ENCODE measurements at places on chromosomes 1 and 21.

GRCh38 chr1:63691701-63692425 lies 82.0 kb upstream of the ROR1 start:
- DNase-seq, result peak; percentile 94

- no peak for DNase-seq
Measured at GRCh38 chr1:168717906-168718891, 10.8 kb downstream of the DPT start.

- no peak for DNase-seq
Measured at GRCh38 chr1:192566657-192567056, 8.9 kb upstream of the RGS1 start.

DNA sequence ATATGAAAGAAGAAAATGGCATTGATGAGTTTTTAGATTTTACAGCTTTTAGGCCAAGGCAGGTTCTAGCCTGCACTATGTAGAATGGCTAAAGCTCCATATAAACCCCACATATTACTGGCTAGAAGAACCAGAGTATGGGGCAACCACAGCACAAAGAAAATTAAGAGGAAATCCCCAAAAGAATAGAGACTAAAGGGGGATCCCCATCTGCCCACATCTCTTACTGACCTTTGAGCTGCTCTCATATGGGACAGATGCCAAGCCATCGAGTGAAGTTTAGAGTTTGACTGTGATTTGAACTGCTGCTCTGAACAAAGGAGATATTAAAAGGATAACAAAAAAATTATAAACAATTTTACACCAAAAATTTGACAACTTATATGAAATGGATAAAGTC lies 102.2 kb upstream of the HAO2 start:
- DNase-seq, result no peak

GRCh38 chr21:35578347-35578782 lies 482.0 kb downstream of the SETD4 start:
- peak; percentile 70 for DNase-seq

- DNase-seq, result no peak
Measured at GRCh38 chr21:46328151-46328550, 4.2 kb downstream of the PCNT start.

- DNase-seq, result no peak
Measured at GRCh38 chr1:60898413-60898812, 183.9 kb upstream of the NFIA start.

- DNase-seq, result no peak
Measured at GRCh38 chr1:30405081-30405480, 318.3 kb downstream of the MATN1 start.

DNA sequence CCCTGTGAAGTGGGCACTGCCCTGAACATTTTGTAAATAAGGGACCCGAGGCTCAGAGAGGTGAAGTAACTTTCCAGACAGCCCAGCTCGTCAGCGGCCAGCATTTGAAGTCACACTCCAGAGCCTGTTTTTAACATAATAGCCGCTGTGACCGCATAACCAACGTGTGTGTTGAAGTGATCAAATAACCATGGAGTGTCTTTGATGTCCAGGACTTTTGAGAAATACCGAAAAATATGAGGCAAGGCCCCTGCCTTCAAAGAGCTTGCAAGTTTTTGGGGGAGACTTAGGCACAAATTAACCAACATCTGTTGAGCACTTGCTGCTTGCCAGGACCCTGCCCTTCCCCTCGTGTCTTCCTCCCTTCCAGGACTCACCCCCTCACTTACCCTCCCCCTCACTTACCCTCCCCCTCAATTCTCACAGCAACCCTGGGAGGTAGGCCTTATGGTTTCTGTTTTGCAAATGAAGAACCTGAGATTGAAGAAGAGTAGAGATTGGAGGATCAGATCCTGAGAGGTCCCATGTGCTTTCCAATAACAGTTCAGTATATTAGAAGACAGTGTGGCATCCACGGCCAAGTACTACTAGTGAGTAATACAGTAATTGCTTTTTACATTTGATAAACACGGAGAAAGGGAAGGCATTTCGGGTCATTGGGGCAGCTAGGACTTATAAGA lies 1.3 kb upstream of the SLC16A1 start:
- DNase-seq, result peak; percentile 88

DNA sequence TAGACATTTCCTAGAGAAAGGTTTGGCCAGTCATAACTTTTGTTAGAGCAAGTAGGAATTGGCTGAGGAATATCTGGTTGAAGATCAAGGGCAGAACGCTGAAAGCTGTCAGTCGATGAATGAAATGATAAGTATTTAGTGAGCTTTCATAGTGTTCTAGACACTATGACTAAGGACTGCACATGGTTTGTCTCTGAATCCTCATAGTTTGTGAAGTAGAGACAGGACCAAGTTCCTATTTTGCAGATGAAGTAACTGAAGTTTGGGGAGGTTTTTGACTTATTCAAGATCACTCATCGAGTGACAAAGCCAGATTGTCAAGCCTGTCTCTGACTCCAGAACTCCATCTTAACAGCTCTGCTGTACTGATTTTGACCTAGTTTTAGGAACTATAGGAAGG lies 4.7 kb downstream of the ELOA start:
- no peak for DNase-seq

DNA sequence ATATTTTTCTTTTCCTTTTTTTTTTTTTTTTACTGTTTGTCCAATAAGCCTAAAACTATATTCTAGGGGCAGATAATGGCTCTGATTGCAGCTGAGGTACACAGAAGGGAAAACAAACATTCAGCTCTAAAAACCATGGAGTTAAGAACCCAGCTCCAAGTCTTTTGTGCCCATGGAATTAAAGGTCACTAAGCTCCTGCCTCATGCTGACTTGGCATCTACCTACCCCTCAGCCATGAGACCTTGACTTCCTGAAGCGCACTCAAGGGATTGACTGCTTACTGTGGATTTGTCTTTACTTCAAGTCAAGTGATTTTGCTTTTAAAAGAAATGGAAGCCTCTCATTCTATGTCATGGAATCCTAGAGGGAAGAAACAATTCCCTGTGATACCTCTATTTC lies 192.3 kb downstream of the AMY1C start:
- DNase-seq, result no peak

DNA sequence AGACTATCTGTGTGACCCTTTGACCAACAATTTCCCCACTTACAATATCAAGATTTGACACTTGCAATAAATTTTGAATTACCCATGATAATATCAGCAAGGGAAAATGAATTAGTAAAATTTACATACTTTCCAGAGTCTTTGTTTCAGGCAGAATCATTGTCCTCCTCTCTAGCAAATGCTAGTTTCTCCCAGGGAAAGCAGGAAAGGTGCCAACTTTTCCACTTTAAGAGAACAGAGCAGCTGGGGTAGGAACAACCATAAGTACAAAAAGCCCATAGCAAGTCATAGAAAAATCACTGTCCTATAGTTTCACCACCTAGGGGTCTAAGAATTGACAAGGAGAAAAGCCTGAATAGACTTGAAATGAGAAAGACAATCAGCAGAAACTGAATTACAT lies 67.1 kb upstream of the GUCA2B start:
- DNase-seq, result no peak

GRCh38 chr1:85316321-85316720 lies 39.9 kb upstream of the BCL10 start:
- no peak for DNase-seq

DNA sequence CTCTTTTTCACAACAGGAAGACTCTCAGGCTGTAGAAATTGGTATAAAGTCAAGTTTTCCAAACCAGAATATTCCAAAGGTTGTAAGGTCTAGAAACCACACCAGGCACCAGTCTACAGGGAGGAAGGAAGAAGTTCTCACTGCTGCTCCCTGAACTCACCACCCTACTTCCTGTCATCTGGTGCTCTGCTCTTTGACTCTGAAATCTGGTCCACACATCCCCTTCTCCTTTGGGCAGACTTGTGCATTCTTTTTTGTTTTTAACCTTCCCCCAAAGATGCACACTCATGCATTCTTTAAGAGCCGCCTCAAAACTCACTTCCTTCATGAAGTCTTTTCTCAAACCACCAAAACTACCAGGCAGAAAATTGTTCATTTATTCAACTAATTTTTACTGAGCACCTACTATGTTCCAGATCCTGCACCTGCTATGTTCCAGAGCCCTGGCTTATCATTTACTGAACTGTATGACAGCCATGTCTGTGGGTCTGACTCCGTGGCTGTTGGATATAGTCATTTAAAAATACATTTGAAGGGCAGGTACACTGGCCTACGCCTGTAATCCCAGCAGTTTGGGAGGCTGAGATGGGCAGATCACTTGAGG lies 30.1 kb upstream of the EPS15 start:
- no peak for DNase-seq

GRCh38 chr1:207302618-207303393 lies 18.7 kb upstream of the CD55 start:
- DNase-seq, result no peak

DNA sequence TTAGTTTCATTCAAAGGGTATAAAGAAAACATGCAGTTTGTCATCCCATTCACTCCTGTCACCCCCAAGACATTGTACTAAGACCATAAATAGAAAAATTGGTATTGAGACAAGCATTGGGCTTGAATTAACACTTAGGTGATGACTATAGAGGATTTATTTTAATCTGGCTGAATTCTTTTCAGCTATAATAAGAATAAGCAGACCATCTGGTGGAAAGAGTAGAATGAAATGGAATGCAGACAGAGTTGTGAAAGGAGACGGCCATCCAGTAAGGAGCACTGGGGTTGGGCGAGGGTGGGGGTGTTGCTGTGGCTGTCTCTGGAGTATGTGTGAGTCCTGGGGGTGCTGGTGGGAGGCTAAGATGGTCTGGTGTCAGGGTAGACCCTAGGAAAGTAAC lies 125.0 kb upstream of the IVNS1ABP start:
- DNase-seq, result no peak

DNA sequence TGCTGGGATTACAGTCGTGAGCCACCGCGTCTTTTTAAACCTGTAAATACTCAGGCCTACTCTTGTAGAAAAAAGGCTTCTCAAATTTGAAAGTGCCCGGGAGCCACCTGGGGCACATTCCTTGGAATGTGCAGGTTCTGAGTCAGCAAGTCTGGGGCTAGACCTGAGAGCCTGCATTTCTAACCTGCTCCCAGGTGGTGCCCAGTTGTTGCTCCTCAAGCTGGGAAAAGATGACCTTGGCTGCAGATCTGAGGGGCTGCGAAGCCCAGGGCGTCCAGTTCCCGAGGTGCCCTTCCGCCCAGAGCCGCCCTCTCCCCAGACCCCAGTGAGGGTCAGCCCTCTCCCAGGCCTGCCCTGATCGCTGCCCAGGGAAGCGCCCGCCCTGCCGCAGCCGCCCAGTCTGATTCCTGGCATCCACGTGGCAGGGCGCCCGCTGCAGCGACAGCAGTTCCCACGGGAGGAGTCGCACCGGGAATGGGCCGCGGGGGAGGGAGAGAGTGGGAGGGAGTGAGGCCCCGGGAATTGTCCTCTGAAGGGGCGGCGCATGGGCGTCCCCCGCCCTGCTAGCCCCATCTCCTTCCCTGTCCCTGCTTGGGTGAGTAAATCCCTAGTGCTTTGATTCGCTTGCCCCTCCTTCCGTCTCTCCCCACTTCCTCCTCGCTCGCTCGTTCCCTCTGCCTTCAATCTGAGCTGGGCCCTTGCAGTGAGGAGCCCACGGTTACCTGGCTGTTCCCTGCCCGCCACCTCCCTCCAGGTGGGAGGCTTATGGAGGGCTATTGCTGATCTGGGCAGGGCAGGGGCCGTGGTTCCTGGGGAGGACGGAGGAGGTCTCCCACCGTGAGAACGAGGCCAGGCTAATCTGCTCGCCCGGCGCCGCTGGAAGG lies 18.8 kb upstream of the TENT5B start:
- peak; percentile 75 for DNase-seq

GRCh38 chr1:29854700-29855276 lies 618.5 kb downstream of the PTPRU start:
- no peak for DNase-seq

GRCh38 chr1:155064111-155064831 lies 731 bp downstream of the EFNA4 start:
- DNase-seq, result no peak

- no peak for DNase-seq
Measured at GRCh38 chr1:52769346-52770033, 43.2 kb downstream of the ZYG11B start.

DNA sequence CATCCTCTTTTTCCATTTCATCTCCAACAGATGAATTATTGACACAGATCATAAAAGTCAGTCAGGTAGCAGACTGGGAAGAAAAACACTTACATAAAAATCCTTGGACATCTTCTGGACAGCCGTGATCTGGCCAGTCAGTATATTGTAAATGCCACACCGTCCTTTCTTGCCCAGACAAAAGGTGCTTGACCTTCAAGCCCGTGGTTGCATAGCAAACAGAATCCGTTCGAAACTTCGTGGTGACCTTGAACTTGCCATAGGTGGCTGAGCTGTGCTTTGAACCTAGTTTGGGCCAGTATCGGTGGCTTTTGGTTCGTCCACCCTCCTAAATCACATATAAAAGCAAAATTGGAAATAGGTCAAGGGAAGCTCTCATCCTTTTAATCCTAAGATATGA lies 88.4 kb downstream of the SMYD2 start:
- no peak for DNase-seq

- DNase-seq, result peak; percentile 90
Measured at GRCh38 chr1:54335755-54336108, 70.5 kb downstream of the SSBP3 start.

GRCh38 chr21:30695956-30696355 lies 22.6 kb downstream of the KRTAP21-3 start:
- no peak for DNase-seq

DNA sequence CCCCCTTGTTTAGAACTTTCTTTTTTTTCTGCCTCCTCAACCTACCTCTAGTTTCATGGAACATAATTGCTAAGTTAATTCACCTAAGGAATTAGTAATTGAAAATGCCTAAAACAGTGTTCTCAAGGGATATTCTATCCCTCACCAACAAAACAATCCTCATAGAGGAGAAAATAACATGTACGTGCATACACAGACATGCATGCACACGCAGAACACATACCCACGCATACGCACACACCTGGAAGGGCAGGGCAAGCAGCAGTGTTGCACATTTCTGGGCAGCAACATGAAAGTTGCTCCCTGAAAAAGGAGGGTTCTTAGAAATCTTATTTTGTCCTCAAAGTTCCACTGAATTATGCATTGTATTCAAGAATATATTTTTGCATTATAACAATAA lies 76.6 kb downstream of the HHAT start:
- no peak for DNase-seq

DNA sequence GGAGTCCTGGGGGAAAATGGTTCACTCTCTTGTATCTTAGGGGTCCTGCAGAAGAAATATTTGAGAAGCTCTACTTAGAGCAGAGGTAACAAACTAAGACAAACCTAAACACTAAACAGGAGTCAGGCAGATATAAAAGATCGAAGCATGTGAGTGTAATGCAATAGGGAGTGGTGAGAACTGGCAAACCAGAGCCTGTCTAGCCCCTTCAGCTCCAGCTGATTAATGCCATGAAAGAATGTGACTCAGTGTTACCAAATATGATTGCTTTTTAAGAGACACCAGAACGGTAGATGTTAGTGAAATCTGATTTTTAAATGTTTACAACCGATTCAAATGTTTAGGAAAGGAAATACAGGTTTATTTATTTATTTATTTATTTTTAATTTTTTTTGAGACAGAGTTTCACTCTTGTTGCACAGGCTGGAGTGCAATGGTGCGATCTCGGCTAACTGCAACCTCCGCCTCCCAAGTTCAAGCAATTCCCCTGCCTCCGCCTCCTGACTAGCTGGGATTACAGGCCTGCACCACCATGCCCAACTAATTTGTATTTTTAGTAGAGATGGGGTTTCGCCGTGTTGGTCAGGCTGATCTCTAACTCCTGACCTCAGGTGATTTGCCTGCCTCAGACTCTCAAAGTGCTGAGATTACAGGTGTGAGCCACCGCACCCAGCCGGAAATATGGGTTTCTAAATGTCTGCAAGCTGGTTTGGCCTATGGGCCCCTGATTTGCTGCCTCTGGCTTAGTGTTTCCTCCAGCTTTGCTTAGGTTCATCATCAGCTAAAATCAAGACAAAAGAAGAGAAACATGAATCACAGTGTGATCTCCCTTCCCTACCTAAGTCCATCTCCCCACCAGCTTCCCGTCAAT lies 12.2 kb downstream of the TXNIP start:
- no peak for DNase-seq
